ENCODE measurements at places on chromosomes 1 and 21. TPM values are rescaled to one million over a fixed set of nuclear protein-coding genes. Genes with fewer than 3 reads are reported as not detected.
A peak's percentile ranks its signal among the peaks of the same experiment; 100 is the strongest.

The G0S2 gene
- 19.9 TPM for total RNA-seq

The SRGAP2C gene
- 33.9 TPM for total RNA-seq

The ISG20L2 gene
- 22.6 TPM for total RNA-seq

The AQP10 gene
- total RNA-seq, result 0.47 TPM

The F13B gene
- total RNA-seq, result not detected

GRCh38 chr1:234226113-234226818, 147.0 kb upstream of the COA6 start:
- no peak for DNase-seq

DNA sequence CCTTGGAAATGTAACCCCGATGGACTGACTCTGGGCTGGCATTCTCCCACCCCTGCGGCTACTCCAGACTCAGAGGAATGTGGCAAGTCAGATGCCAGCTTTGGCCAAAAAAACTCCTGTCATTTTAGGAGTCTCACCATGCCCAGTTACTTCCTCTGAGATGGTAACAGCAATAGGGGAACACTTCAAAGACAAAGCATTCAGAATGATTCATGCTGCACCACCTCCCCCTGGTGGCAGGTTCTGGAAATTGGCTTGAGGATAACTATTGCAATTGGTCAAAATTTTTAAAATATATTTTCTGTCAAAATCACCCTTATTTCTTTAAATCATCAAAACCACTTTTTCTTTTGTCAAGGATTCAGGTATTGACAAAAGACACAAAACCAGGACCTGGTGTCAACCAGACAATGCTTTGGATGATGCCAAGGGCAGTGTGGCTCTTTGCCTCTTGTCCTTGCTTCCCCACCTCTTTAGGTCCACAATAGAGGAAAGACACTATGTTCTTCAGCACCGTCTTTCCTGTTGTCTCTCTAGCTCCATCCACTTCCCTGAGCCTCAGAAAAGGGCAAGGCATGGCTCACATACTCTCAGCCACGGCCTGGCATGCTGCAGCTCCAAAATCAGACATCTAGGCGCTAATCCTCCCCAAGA, 9.9 kb upstream of the CDCA8 start:
- peak; percentile 66 for DNase-seq

DNA sequence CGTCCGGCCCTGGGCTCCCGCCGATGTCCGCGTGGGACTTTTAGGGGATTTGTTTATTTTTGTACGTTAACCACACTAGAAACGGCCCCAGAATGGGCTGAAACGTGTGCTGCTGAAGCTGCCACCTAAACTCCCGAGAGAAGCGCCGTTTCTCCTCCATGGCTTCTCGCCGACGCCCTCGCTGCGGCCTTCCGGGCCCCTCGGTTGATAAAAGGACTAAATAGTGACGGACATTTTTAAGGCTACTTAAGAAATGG, 678 bp upstream of the PTTG1IP start:
- no peak for DNase-seq

DNA sequence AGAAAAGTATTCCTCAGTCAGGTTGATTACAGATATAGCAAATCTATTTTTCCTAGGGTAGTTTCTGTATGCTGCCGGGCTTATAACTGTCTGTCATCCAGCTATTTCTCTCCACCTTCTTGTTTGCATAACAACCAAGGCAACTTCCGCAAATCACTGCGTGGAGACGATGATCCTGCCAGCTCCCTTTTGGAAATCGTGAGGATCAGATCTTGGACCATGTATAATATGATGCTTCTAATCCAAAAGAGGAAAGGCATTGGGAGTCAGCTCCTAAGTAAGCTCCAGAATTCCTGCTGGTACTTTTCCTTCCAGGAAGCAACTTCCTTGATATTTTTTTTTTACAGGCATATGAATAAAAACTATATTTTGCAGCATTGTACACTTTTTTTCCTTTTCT, 445 bp upstream of the RGS4 start:
- DNase-seq, result no peak

GRCh38 chr1:24929398-24930259, 447 bp downstream of the RUNX3 start:
- peak; percentile 63 for DNase-seq

DNA sequence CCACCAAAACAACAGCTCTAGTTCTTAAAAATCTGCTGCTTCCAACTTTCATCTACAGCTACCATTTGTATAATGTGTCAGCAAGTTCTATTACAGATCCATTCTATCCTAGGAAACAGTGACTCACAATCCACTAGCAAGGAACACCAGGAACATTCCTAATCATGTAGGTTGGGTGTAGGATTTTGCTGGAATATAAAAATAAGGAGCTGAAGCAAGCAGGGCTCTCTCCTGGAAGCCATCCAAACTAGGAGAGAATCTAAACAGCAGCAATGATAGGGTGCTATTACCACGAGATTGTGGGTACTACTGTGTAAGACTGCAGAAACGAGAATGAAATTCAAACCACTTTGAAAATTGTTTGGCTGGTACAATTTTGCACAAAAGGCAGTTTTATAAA, 135.0 kb downstream of the PTPN14 start:
- DNase-seq, result no peak

GRCh38 chr1:30353637-30354036, 369.7 kb downstream of the MATN1 start:
- no peak for DNase-seq

DNA sequence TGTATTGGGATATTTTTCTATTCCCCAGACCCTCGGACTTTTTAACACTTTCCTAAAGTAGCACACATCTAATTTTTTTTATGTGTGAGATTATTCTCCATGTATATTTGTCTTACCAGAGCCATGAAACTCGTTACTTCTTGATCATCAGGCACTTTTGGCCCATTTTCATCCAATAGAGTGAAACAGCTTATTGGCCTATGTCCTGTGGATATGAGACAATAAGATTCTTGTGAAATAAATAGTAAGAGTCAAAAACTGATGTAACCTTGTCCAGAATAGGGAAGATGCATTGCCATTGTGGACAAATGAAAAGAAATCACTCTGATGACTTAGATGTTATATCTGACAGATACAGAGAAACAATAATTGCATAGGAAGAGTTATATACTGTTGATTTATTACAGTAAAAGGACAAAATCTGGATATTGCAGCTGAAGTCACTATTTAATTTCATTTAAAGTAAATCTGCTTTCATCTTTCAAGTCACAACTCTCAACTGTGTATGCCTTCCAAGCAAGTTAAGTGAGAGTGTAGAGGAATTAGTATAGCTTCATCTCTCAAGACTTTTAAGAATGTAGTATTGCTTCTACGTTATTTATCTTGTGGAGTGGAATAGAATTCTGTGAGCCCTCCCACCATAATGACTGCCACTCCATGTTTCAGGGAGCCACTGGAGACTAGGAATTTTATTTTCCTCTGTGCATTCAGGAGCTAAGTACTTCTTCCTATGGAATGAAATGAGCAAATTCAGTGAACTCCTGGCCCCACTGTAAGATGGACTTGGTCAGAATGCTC, 86.9 kb downstream of the ADAMTS1 start:
- no peak for DNase-seq

DNA sequence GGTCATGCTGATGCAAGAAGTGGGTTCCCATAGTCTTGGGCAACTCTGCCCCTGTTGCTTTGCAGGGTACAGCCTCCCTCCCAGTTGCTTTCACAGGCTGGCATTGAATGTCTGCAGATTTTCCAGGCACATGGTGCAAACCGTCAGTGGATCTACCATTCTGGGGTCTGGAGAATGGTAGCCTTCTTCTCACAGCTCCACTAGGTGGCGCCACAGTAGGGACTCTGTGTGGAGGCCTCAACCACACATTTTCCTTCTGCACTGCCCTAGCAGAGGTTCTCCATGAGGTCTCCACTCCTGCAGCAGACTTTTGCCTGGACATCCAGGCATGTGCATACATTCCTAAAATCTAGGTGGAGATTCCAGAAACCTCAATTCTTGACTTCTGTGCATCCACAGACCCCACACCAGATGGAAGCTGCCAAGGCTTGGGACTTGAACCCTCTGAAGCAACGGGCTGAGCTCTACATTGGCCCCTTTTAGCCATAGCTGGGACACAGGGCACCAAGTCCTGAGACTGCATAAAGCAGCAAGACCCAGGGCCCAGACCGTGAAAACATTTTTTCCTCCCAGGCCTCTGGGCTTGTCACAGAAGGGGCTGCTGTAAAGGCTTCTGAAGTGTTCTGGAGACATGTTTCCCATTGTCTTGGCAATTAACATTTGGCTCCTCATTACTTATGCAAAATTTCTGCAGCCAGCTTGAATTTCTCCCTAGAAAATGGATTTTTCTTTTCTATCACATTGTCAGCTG, 466.2 kb upstream of the PBX1 start:
- DNase-seq, result peak; percentile 36

DNA sequence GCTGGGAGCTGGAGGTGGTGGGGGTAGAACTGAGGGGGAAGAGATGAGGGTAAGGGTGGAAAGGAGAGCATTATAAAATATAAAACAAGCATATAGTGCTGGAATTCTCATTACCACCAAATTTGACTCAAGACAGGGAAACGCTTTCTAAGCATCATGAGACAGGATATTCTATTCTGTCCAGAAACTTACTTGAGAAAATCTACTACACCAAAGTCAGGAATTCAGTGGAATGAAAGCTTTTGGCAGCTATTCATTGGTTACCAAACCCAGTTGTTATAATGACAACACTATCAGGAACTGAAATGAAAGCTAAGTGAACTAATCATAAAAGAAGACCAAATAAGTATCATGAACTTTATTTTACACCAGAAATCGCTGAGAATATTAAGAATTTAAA, 14.5 kb downstream of the AIDA start:
- DNase-seq, result no peak

DNA sequence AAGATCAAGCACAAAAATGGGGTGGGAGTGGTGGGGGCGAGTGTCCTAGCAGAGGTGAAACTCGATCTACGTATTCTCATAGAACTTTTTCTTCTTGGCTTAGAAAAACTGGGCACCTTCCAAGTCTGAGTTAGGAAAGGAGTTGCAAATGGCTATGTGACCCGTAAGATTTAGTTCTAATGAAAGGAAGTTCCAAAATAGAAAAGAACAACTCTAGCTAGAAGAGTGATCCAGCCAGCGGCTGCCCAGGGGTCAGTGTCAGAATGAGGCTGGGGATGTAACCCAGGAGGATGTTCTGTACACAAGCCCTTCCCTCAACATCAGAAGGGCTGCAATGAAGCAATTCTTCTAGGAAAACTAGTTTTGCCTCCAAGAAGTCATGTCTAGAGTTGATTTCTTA, 5.2 kb downstream of the MTARC1 start:
- no peak for DNase-seq

- peak; percentile 44 for DNase-seq
Measured at GRCh38 chr1:158506369-158506987, 34.5 kb downstream of the OR10R2 start.

GRCh38 chr1:1442069-1442770, 6.7 kb downstream of the VWA1 start:
- no peak for DNase-seq

DNA sequence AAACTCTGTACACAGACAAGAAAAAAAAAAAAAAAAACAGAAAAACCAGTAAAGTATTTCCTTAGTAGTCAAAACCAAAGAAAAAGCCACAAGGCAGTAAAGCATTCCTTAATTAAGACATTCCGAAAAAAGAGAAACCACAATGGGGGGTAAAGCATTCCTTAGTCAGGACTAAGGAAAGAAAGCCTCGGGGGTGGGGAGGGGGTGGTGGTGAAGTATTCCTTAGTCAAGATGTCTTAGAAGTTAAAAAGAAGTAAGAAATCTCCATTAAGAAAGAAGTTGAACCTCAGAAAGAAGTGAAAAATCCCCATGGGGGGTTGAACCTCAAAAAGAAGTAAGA, 28.2 kb upstream of the FMO1 start:
- no peak for DNase-seq

DNA sequence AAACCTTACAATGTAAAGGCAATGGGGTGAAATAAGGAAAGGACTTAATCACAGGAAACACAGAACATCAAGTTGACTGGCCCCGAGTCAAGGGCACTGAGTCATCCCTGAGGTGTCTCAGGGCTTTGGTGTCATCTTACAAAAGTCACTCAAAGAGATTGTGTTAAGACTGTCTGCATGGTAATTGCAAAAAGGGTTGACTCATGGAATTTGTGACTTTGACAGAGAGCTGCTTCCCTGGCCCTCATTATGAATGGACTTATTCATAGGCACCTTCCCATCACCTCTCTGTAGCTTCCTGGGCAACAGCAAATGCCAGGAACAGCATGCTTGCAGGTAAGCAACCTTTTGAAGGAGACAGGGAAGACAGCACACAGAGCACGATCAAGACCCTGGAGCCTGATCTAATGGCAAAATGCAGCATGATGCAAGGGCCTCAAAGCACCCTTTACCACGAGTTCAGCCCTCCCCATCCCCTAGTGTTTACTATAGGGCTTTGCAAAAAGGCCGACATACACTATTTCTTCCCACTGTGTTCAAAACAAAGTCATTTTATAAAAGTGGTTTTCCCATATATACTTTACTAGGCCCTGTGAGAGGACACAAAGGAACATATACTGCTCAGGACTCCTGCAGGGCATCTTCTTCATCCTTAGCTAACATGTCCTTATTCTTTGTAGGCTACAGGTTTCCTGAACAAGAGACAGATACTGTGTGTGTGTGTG, 17.1 kb downstream of the ZP4 start:
- DNase-seq, result no peak

GRCh38 chr1:41444785-41445184, 39.7 kb downstream of the EDN2 start:
- no peak for DNase-seq
